Panc1 (cell line): ENCODE measurements at places on chromosomes 3 and 15. TPM values are rescaled to one million over a fixed set of nuclear protein-coding genes. Genes with fewer than 3 reads are reported as not detected.

CYP19A1 gene
- total RNA-seq, result not detected

ALG3 gene
- total RNA-seq, result 72.7 TPM

KCNMB3 gene
- total RNA-seq, result 5.8 TPM

INKA1 gene
- total RNA-seq, result 2.2 TPM

GRCh38 chr15:75577401-75578172 lies 1.5 kb downstream of the PTPN9 start:
- peak overlapping the region; percentile 98 for H3K4me3 ChIP-seq
- DNase-seq, result no peak
- H3K27me3 ChIP-seq, result no peaks in the 10 kb centered on the region
- no peaks in the 10 kb centered on the region; the same call in 1 of the 2 replicates for H3K36me3 ChIP-seq

GRCh38 chr3:185851046-185851445 lies 26.2 kb upstream of the IGF2BP2 start:
- H3K27me3 ChIP-seq, result no peaks in the 10 kb centered on the region
- no peak for DNase-seq
- no peaks in the 10 kb centered on the region for H3K4me1 ChIP-seq
- no peaks in the 10 kb centered on the region for H3K36me3 ChIP-seq

DNA sequence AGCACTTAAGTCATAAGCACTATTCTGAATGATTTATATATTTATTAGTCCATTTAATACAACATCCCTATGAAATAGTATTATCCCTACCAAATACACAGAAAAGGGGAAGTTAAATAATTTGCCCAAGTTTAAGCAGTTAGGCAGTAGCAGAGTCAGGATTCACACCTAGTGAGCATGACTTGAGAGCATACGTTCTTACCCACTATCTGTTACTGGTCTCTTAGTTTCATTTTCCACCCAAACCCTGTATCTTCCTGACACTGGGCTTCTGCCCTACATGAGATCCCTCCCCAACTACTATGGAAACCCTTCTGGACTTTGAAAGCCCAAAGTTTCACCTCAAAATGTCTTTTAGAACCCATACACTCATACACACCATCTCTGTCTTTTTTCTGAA lies 4.4 kb upstream of the ATOSA start:
- no peak for DNase-seq
- no peaks in the 10 kb centered on the region; the same call in 1 of the 2 replicates for H3K36me3 ChIP-seq
- no peak overlapping the region for H3K4me3 ChIP-seq
- no peak overlapping the region for H3K27ac ChIP-seq

GRCh38 chr3:29759411-29760225 lies 478.7 kb downstream of the RBMS3 start:
- no peak overlapping the region for H3K4me3 ChIP-seq
- DNase-seq, result no peak
- H3K4me1 ChIP-seq, result no peaks in the 10 kb centered on the region
- no peak overlapping the region for H3K27ac ChIP-seq

DNA sequence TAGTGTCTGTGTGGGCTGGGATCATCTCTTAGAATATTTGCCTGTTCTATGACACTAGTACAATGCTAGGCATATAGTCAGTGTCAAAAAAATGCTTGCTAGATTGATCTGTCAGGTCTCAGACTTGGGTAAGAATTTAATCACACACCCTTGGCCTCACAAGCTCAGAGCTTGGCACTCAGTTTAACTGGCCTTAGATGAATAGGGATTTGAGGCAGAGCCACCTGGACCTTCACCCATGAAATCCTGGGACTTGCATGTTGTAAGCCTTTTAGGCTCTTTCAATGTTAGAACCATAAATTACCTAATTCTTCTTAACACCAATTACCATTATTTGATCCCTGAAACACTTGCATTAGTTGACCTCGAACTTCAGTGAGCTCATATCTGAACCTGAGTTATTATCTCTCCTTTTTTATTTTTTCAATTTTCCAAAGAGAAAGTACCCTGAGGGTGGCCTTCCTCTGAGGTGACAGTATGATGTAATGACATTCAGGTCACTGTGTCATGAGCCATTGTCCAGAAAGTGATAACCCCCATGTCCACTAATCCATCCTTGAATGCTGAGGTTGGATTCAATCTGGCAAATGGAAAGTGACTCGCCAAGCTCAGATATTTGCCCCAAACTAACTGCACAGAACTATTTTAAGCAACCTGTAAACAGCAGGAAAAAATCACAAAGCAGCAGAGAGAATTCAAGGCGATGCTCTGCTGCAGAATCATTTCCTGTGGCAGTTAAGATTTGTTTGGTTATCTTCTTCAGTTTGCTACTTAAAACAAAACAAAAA lies 615.2 kb upstream of the NR2F2 start:
- H3K4me3 ChIP-seq, result no peak overlapping the region
- no peaks in the 10 kb centered on the region for H3K36me3 ChIP-seq
- H3K27me3 ChIP-seq, result no peaks in the 10 kb centered on the region
- H3K4me1 ChIP-seq, result no peaks in the 10 kb centered on the region
- H3K27ac ChIP-seq, result no peak overlapping the region

GRCh38 chr3:12323237-12323636 lies 34.4 kb downstream of the PPARG start:
- no peaks in the 10 kb centered on the region for H3K27me3 ChIP-seq
- peaks cover 15% of the 10 kb centered on the region for H3K4me1 ChIP-seq
- no peak overlapping the region for H3K27ac ChIP-seq
- DNase-seq, result no peak
- H3K4me3 ChIP-seq, result no peak overlapping the region
